Endothelial cell of umbilical vein (primary cell): ENCODE measurements at places on chromosomes 3 and 15. TPM values are rescaled to one million over a fixed set of nuclear protein-coding genes. Genes with fewer than 3 reads are reported as not detected.

GRCh38 chr15:74317820-74318375, 49.5 kb downstream of the CYP11A1 start:
- H3K27ac ChIP-seq: no peak overlapping the region
- H3K4me1 ChIP-seq: no peaks in the 10 kb centered on the region
- no peak for DNase-seq
- H3K27me3 ChIP-seq: peaks cover 2% of the 10 kb centered on the region
- no peaks in the 10 kb centered on the region for H3K36me3 ChIP-seq
- no peak overlapping the region for H3K4me3 ChIP-seq

- H3K36me3 ChIP-seq: no peaks in the 10 kb centered on the region
- no peak overlapping the region for H3K27ac ChIP-seq
- peaks cover 21% of the 10 kb centered on the region for H3K4me1 ChIP-seq
- no peaks in the 10 kb centered on the region for H3K27me3 ChIP-seq
These were observed 74.1 kb downstream of the TRAK1 start for GRCh38 chr3:42165211-42165610.

- H3K4me1 ChIP-seq: no peaks in the 10 kb centered on the region
- no peak for DNase-seq
- no peak overlapping the region for H3K4me3 ChIP-seq
- H3K27ac ChIP-seq: no peak overlapping the region
- no peaks in the 10 kb centered on the region for H3K36me3 ChIP-seq
These were observed 267.8 kb upstream of the LRRN1 start for GRCh38 chr3:3531476-3531875.

- H3K4me3 ChIP-seq: no peak overlapping the region
- peaks cover 2% of the 10 kb centered on the region for H3K36me3 ChIP-seq
- H3K27me3 ChIP-seq: no peaks in the 10 kb centered on the region
- no peak overlapping the region for H3K27ac ChIP-seq
These were observed 31.5 kb downstream of the SLC41A3 start for GRCh38 chr3:126052196-126053058.

GRCh38 chr15:49215768-49216739, 46.0 kb downstream of the GALK2 start:
- no peak overlapping the region for H3K4me3 ChIP-seq
- no peaks in the 10 kb centered on the region for H3K4me1 ChIP-seq
- DNase-seq: no peak

GRCh38 chr3:71042759-71043158, 540.8 kb downstream of the FOXP1 start:
- H3K27ac ChIP-seq: no peak overlapping the region
- no peak for DNase-seq
- peaks cover 19% of the 10 kb centered on the region for H3K4me1 ChIP-seq
- peaks cover 39% of the 10 kb centered on the region for H3K36me3 ChIP-seq

DNA sequence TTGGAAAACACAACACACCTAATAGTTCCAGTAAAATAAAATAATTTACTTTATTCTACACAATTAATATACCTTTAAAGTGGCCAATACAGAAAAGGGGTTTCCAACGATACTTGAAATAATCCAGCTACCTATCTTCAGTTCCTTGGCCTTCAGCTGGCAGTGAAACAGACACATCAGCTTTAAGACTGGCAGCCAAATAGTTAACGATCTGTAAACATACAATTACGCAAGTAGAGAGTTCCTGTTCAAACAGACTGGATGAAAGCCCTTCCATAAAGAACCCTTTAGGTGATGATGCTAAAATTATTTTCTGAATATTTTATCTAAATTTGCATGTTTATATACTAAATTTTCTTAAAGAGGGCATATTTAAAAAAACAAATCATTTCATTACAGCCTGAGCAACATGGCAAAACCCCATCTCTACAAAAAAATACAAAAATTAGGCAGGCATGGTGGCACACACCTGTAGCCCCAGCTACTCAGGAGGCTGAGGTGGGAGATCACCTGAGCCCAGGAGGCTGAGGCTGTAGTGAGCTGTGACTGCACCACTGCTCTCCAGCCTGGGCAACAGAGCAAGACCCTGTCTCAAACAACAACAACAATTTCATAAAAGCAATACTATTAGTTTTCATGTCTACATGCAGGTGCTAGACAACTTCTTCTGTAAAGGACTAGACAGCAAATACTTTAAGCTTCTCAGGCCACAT, 12.9 kb downstream of the DYNC1LI1 start:
- H3K4me3 ChIP-seq: no peak overlapping the region
- H3K4me1 ChIP-seq: no peaks in the 10 kb centered on the region
- H3K36me3 ChIP-seq: no peaks in the 10 kb centered on the region
- no peak overlapping the region for H3K27ac ChIP-seq
- no peaks in the 10 kb centered on the region for H3K27me3 ChIP-seq
- no peak for DNase-seq

- H3K27ac ChIP-seq: no peak overlapping the region
- peaks cover 4% of the 10 kb centered on the region for H3K4me1 ChIP-seq
- no peak overlapping the region for H3K4me3 ChIP-seq
- H3K36me3 ChIP-seq: no peaks in the 10 kb centered on the region
These were observed 50.9 kb downstream of the MYL3 start for GRCh38 chr3:46812237-46812791.

SLC22A14 gene
- not detected in 2 replicates for total RNA-seq

FOXL2NB gene
- not detected in 2 replicates for total RNA-seq
